CD4-positive, alpha-beta T cell treated with Interleukin-12 subunit alpha and Interleukin-12 subunit beta, for 1 hour (primary cell): ENCODE measurements at places on chromosomes 1 and 21.

DNA sequence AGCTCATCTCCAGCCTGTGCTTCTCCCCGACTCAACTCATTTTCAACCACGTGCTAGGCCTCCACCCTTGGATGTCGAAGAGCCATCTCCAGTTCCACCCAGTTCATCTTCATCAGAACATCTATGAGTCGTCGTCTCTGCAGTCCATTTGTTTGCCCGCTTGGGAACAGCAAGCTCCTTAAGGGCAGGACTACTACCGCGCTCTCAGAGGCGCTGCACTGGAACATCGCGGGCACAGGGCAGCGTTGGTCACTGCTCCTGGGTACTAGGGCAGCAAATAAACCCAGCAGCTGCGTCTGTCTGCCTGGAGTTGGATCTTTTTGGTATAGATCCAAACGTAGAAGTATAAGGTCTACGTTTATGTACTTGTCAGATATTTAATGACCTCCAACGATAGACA is 478 bp upstream of the PRDM2 start:
- no peak for DNase-seq

DNA sequence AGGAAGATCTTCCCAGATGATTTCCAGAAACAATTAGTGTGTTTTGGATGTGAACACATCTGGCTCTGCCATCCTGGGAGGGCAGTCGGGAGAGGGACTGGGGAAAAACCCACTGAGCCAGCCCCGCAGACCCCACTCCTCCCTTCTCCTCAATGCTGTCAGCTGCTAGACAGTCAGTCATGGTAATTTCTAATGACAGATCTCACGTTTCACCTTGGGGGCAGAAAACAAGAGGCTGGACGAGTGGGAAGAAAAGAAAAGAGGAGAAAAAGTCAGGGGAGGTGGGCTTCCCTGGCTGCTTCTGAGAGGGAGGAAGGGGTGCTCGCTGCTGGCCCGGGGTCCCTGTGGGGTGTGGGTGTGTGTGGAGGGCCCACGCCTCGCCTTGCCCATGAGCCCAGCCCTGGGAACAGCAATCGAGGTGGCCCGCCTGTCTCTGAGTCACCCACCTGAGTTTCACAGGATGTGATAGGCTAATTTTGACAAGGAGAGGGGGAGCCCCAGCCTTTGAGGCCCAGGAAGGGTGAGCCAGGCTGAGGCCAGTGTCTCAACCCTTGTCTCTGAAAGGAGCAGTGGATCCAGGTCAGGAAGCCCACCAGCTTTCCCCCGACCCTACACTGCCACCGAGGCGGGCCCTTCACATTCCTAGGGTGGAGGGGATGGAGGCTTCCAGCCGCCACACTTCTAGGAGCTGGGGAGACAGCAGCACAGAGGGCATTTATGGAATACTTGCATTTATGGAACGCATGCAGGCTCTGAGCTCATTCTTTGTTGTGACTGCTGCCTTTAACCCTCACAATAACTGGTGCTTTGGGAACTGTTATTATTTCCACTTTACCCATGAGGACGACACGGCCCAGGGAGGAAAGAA is 49.1 kb upstream of the IFNLR1 start:
- no peak for DNase-seq

- DNase-seq: no peak
These were observed 1211.6 kb upstream of the ADGRL4 start for GRCh38 chr1:80218112-80218511.

- no peak for DNase-seq
These were observed 17.4 kb downstream of the CNN3 start for GRCh38 chr1:94909486-94909885.

DNA sequence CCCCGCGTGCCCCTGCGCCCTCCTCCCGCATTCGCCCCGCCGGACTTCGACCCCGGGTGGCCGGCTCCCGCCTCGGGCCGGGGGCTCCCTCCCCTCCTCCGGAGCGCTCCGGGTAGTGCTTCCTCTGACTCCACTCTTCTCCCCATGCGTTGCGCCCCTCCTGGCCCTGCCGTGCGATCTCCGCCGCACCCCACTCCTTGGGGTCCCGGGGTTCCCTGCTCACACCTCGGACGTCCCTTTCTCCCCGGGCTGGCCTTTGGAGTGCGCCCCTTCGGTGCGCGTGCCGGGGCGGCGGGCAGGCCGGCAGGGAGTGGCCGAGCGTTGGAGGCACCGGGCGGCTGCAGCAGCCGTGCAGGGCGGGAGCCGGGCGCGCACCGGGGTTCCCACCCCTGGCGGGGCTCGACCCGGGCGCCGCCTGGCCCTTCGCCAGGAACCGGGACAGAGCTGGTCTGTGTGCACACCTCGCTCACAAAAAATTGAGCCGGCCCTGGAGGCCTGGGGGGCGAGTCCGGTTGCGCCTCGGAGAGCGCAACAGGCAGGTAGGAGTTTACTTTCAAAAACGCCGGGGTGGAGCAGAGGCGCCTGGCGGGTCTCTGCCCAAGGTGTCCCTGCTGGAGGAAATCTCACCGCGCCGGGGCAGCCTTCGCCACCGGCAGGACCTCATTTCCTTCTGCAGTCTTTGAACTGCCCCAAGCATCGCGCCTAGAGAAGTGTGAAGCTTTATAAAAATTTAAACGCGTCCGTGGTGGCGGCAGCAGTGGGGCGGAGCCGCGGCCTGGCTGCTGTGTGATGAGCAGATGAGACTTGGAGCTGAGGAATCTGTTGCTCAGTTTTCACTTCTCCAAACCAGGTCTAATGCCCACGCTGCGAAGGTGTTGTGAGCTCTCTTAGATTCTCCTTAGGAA is 650 bp downstream of the VANGL1 start:
- DNase-seq: peak; percentile 29

DNA sequence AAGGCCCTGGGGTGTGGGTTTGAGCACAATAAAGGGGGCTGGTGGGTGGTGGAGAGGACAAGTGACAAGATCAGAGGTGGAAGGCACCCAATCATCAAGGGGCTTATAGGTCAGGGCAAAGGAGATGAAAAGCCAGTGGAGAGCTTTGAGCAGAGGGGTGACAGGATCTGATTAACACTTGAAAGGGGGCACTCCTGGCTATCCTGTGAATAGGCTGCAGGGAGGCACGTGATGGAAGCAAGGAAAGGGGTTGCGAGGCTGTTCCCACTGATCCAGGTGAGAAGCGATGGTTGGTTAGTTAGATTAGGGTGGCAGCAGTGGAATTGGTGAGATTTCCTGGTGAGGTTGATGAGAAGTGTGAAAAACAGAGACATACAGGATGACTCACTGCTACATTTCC is 80.6 kb downstream of the WLS start:
- DNase-seq: no peak

- DNase-seq: no peak
These were observed 193.4 kb upstream of the LMO4 start for GRCh38 chr1:87135329-87135712.

GRCh38 chr1:44707959-44708831 is 22.8 kb downstream of the RNU5D-1 start:
- DNase-seq: peak; percentile 64

DNA sequence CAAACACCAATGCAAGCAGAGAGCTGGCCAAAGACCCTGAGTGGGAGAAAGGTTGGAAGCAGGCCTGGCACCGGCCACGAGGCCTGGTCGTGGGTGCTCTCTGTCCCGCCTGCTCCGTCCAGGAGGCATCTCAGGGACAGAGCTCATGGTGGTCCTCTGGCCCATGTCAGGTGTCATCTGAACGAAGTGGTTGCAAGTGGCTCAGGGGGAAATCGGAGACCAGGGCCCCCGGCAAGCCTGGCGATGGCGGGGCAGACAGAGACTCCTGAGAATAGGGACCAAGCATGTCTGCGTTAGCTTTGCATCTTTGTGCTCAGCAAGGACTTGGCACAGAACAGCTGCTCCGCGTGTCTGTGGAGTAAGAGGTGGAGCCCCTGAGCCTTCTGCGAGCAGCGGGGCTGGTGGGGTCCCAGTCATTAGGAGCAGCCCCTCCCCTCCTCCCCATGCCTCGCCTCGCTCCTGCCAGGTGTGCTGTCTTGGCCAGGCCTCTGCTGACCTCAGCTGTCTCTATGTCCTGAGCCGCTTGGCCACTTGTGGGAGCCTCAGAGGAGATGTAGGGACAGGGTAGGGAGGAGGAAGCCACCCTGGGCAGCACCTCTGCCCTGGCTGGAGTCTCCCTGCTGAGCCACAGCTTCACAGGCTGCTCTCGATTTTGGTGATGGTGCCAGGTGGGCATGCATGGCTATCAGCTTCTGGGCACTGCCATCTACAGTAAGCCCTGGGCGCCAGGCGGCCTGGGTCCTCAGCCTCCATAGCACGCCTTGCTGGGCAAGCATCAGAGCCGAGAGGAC is 362.9 kb upstream of the VAMP3 start:
- no peak for DNase-seq

DNA sequence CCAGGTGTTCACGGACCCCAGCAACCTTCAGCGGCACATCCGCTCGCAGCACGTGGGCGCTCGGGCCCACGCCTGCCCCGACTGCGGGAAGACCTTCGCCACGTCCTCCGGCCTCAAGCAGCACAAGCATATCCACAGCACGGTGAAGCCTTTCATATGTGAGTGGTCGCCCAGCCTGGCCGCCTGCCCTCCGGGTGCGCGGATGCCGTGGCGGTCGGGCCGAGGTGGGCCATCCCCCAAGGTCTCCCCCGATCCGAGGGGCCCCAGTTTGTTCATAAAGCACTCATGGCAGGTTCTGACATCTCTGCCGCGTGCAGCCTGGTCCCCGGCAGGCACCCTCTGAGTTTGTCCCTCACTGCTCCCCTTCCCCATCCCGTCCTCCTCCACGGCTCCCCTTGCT is 49.0 kb upstream of the ARHGEF16 start:
- no peak for DNase-seq

DNA sequence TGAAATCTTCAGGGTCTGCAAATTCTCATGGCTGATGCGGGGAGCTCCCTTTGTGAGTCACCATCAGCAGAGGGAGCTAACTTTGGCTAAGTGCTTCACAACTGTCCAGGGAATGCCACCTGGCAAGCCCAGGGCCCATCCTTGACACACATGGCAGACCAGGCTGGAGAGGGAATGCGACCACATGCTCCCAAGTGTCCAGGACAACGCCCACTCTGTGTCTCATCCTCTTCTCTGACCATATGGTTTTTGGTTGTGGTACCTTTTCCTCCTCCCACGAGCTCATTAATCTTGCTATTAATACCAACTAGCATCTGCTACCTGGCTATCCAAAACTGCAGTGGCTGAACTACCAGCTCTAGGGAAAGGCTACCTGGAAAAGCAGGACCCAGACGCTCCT is 37.1 kb upstream of the CLSTN1 start:
- no peak for DNase-seq

DNA sequence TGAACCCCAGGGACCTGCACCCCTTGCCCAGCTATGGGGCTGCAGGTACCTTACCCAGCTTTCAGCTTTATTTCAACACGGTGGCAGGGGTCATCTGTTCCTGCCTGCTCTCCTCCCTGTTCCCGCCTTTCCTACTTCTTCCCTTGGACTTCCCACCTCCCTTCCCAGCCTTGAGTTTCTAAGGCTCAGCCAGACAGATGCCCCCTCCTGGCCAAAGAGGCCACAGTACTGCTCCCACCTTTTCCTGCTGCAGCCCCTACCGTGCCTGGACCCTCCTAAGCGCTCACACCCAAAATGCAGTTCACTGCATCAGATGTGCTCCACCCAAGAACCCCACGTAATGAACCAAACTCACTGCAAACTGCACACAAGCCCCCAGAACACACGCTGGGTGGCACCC is 7.7 kb downstream of the NOC2L start:
- no peak for DNase-seq

DNA sequence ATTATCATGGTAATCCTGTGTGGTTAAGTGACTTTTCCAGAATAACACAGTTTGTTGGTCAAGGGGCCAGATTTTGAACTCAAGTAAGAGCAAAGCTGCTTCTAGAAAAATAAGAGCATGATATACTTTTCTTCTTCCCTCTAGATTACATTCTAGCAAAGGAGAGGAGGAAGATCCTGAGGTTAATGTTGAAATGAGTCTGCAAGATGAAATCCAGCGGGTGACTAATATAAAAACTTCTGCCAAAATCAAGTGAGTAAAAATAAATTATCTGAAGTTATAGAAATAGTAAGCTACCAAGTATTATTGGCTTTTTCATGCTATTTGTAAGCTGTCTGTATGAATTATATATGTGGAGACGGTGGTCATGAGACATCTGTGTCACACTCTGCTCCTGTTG is 12.8 kb downstream of the WDR3 start:
- DNase-seq: no peak

DNA sequence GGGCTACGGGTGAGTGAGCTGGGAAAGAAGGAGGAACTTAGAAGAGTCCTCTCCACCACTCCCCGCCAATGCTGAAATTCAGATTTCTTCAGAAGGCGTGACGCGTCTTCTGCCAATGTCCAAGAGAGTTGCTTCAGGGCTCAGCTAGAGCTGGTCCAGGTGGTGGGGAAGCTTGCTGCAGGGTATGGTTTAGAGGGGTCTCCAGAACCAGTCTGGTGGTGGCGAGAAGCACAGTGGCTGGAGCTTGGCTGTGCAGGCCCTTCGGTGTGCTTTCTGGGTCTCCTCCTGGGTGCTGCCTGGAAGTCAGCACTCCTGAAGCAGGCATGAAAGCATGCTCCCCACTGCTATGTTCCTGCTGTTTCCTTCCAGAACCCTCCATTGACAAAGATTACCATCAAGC is 387.2 kb downstream of the PTPRU start:
- DNase-seq: no peak

- no peak for DNase-seq
These were observed 138.0 kb downstream of the RERE start for GRCh38 chr1:8679395-8679800.

GRCh38 chr1:189351960-189352359 is 1125.7 kb downstream of the BRINP3 start:
- DNase-seq: no peak

DNA sequence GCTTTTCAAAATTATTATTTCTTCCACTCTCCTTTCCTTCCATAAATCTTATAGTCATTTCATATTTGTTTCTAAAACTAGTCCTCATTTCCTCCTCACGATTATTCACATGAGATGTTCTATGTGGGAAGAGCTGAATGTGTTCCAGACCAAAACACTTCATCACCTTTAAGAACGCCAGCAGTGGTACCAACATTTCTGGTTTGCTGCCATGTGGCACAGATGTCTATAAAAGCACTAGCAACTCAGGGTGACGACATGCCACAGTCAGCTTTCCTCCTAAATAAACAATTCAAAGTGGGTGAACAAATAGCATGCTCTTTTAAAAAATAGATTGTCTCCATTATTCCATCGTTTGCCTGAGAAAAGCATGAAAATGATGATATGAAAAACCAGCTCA is 1217.8 kb upstream of the ADGRL2 start:
- no peak for DNase-seq

GRCh38 chr1:20266141-20266540 is 24.5 kb upstream of the VWA5B1 start:
- no peak for DNase-seq
